ENCODE measurements at places on chromosomes 12 and 14.
A peak's percentile ranks its signal among the peaks of the same experiment; 100 is the strongest.

DNA sequence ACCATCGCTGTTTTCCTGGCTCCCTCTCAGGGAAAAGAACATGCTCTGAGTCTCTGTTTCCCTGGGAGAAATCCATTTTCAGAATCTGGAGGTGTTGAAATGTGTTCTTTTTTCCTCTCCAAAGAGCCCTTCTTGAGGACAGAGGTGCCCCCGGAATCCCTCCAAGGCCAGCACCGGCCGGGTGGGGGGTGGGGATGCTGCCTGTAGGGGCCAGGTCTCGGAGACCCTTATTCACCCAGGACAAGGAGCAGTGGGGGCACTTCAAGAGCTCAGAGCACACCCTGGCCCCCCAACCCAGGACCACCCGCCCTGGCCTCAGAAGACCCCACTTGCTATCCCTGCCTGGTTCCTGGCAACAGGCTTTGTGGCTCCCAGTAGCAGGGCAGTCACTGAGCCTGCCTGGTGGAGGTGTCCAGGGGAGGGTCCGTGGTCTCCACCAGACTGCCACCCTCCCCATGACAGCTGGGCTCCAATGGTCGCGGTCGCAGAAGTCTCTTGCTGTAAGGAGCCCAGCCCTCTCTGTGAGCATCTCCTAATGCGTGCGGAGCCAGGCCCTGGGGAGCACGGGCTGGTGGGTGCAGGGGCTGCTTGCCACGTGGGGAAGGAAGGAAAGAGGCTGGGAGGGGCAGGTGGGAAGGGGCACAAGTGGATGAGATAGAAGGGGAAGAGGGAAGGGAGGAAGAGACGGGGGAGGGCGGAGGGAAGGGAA is 13.2 kb upstream of the DIO3 start:
- DNase-seq: no peak

GRCh38 chr12:32501835-32502333 is 102.5 kb downstream of the FGD4 start:
- peak; percentile 77 for DNase-seq

- DNase-seq: peak; percentile 93
Observed at GRCh38 chr12:53213348-53213747, 6.3 kb upstream of the ITGB7 start.

DNA sequence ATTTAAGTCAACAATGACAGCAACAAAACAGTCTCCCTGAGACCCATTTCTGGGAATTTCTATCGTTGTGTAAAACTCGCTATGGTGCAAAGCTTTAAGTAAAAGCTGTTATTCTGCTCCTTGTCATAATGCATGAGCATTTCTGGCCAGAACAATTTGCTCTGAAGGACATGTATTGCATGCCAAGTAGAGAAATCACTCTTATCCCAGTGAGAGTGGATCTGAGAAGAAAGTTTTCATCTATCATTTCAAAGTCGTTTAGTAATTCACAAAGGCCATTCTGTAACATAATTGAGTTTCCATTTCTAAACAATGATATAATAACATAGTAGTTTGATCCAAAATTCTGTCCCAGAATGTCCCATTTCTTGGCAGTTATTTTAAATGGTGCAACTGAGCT is 86.6 kb downstream of the TBC1D30 start:
- no peak for DNase-seq

GRCh38 chr12:95882080-95882479 is 23.3 kb downstream of the SNRPF start:
- no peak for DNase-seq

DNA sequence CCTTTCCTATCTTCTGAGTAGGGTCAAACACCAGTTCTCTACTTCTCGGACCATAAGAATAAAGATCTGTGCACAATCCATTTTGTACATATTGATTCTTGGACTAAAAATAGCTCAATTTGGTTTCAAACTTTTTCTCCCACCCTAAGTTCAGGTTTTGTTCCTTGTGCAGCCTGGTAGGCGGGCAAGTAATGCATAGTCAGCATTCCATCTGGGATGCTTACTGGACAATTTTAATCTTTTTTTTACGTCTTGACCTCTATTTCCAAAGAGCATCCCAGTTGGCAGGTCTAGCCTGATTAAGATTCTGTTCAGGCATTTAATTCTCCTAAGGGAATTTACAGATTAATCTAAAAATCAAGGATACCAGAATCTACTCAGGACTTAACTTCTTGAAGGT is 126.9 kb downstream of the BICD1 start:
- DNase-seq: no peak

- no peak for DNase-seq
Observed at GRCh38 chr12:108807476-108807875, 49.9 kb downstream of the SSH1 start.

All from WTC11 (cell line).